Tibial artery (tissue), 4 donors: ENCODE measurements at places on chromosomes 1 and 21.
A peak's percentile ranks its signal among the peaks of the same experiment; 100 is the strongest.

DNA sequence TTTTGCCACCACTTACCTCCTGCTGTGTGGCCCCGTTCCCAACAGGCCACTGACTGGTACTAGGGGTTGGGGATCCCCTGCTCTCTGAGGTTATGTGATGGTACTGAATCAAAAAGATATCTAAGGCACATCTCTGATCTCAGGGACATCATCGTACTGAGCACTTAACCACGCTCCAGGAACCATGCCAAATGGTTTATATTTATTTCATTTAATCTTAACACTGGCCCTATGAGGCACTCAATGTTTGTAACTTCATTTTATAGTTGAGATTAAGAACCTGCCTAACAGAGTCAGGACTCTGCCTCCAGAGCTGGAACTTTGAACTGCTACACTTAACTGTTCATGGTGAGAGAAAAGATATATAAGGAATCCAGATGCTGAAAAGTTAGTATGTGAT, 98.0 kb upstream of the HP1BP3 start:
- no peak for DNase-seq
- peaks cover 5% of the 10 kb centered on the region for H3K36me3 ChIP-seq

DNA sequence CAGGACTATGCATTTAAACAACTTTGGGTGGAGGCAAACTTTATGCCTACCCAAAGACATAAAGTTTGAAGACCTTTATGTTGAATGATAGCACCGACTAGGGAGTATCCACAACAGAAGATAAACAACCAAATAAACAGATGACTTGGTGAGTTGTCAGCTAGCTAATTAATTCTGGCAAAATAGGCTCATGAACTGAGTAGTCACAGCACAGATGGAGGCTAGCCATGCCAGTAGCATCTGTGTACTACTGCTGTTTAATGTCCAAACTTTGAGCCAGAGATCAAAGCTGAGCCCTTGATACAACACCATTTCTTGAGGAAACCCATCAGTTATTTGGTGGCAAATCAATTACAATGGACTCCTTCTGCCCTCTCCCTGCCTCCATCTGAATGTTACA, 40.3 kb upstream of the CCDC190 start:
- no peaks in the 10 kb centered on the region for H3K27me3 ChIP-seq
- no peak for DNase-seq
- no peak overlapping the region for H3K4me3 ChIP-seq
- no peaks in the 10 kb centered on the region for H3K36me3 ChIP-seq
- H3K4me1 ChIP-seq: peaks cover 9% of the 10 kb centered on the region
- H3K27ac ChIP-seq: no peak overlapping the region

DNA sequence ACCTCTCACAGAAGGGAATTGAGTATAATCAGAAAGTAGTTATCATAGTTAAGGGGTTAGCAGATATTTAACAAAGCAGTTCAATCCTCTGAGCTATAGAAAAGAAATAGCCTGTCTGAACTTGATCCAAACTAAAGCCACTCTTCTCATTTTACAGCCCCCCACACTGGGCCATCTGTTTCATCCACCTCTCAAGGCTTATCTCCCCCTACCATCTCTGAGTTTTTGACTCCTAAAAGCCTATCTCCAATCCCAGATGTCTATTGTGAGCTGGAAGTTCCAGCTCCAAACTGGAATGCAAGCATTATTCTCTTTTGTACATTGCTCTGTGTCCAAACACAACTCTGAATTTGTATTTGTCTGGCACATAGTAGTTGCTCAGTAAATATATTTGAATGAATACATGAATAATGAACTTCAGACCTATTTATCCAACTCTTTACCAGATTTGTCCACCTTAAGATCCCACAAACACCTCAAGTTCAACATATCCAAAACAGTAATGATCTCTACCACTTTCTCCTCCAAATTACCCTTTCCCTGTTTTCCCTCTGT, 98.1 kb downstream of the PLPP3 start:
- H3K4me3 ChIP-seq: no peak overlapping the region
- DNase-seq: no peak
- no peaks in the 10 kb centered on the region for H3K27me3 ChIP-seq

DNA sequence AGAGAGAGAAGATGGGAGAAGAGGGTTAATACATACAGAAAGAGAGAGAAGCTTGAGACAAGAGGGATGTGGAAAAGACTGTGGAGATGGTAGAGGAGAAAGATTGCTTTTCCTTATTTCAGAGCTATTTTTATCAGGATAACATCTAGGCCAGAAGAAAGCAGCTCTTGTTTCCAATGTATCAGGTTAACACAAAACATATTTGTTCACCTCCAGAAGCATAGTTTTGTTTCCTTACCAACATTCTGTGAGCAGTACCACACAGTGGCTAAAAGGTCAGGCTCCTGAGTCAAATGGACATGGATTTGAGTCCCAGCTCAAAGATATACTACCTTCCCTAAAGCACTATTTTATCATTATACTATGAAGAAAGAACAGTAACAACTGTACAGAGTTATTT, 185.5 kb downstream of the DUSP10 start:
- no peak overlapping the region for H3K27ac ChIP-seq
- H3K4me1 ChIP-seq: no peaks in the 10 kb centered on the region
- no peaks in the 10 kb centered on the region for H3K27me3 ChIP-seq
- no peak overlapping the region for H3K4me3 ChIP-seq
- H3K36me3 ChIP-seq: no peaks in the 10 kb centered on the region

- H3K27ac ChIP-seq: no peak overlapping the region
- H3K4me1 ChIP-seq: no peaks in the 10 kb centered on the region
- DNase-seq: no peak
- H3K27me3 ChIP-seq: no peaks in the 10 kb centered on the region
Observed at GRCh38 chr1:82567348-82567747, 766.6 kb downstream of the ADGRL2 start.

DNA sequence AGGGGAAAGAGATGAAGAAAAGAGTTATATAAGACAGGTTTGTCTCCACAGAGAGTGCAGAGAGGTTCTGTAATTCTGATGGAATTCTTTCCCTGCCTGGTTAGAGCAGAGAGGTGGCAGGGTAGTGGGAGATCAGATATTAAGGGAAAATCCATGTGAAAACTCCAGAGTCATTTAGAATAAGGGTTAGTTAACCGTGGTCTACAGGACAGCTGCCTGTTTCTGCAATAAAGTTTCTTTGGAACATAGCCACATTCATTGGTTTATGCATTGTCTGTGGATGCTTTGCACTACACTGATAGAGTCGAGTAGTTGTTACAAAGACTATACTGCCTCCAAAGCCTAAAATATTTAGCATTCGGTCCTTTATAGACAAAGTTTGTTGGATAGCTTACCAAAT, 55.6 kb downstream of the LRRC8D start:
- DNase-seq: no peak
- no peak overlapping the region for H3K4me3 ChIP-seq
- no peaks in the 10 kb centered on the region for H3K27me3 ChIP-seq
- no peaks in the 10 kb centered on the region for H3K36me3 ChIP-seq
- H3K27ac ChIP-seq: no peak overlapping the region
- H3K4me1 ChIP-seq: no peaks in the 10 kb centered on the region

DNA sequence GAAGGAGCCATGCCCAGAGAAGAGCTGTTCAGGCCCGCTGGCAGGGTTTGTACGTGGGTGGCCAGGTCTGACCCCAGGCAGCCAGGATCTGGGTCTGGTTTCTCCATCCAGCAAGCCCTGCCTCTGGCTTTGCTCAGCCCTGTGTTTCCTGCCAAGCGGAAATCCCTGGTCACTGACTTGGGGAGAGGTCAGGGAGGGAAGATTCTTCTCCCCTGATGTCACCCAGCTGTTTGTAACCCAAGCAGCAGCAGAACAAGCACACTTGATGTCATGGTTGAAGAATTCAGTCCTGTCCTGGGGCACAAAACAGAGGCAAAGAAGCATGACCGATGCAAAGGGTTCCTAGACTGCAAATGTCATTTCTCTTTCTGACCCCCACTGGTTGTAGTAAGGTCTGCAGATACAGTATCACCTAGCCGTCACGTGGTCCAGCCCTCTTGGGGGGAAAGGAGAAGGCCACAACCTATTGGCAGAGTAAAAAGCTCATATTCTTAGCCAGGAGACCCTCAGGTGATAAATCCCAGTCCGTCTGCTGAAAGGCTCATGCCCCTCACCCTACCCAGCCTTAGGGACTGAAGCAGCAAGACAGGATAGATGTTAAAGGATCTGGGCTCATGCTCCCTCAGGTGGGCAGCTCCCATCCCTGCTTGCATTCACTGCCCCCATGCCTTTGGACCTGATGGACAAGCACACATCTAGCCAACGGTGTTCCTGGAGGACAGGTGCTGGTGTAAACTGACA, 120.9 kb downstream of the SYT2 start:
- H3K27ac ChIP-seq: peak overlapping the region; percentile 77
- H3K27me3 ChIP-seq: no peaks in the 10 kb centered on the region
- peaks cover 93% of the 10 kb centered on the region for H3K4me1 ChIP-seq
- DNase-seq: peak; percentile 89
- H3K36me3 ChIP-seq: peaks cover 18% of the 10 kb centered on the region

DNA sequence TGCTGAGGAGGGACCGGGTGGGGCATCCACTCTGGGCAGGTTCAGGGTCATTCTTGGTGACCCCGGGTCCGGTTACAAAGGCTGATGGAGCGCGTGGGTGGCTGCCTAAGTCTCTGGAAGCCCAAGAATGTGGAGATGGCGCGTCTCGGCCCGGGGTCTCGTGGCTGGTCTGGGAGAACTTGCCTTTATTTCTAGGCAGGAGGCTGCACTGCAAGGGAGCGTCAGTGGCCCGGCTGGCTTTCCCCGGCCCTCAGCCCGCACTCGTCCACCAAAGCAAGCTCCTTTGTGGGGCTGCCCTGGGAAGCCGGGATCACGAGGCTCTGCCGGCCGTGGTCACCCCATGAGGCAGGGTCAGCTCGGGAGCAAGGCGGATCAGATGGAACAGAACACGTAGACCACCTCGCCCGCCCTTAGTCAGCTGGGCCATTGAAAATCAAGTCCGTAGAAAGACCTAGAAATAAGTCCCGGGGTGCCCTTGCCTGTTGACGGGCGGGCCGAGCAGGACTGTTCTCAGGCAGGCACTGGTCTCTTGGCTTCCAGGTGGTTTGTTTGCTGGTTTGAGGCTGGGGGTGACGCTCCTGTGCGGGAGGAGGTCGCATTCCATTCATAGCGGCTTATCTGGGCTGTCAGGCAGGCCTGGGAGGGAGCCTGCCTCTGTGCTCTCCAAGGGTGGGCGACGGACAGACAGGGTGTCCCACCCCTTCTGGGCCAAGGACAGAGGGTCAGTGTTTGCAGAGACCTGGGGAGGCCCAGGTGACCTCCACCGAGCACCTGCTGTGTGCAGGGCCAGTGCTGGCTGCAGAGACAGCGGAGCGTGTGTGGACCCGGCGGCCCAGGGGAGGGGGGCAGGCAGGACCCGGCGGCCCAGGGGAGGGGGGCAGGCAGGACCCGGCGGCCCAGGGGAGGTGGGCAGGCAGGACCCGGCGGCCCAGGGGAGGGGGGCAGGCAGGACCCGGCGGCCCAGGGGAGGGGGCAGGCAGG, 25.8 kb downstream of the COL18A1 start:
- no peaks in the 10 kb centered on the region for H3K27me3 ChIP-seq
- H3K4me1 ChIP-seq: peaks cover 100% of the 10 kb centered on the region
- no peaks in the 10 kb centered on the region for H3K36me3 ChIP-seq
- peak overlapping the region; percentile 4 for H3K4me3 ChIP-seq
- H3K27ac ChIP-seq: peak overlapping the region; percentile 77
- no peak for DNase-seq

DNA sequence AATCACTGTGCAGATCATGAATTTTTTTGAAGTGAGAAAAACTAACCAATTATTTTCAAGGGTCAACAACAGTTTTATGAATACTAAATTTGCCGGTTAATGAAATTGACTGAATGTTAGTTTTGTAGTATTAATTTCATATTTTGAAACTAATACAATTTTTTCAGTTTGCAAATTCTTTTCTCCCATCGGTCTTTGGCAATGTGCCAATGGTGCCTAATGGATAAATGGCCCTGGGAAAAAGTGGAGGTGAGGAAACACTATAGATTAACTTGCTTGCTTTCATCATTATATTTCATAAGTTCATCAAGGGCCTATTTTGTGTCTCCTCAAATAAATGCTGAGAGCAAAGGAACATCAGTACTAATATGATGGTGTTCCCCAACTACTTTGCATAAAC, 4.1 kb downstream of the C1orf141 start:
- H3K4me3 ChIP-seq: no peak overlapping the region
- no peak overlapping the region for H3K27ac ChIP-seq
- DNase-seq: no peak

DNA sequence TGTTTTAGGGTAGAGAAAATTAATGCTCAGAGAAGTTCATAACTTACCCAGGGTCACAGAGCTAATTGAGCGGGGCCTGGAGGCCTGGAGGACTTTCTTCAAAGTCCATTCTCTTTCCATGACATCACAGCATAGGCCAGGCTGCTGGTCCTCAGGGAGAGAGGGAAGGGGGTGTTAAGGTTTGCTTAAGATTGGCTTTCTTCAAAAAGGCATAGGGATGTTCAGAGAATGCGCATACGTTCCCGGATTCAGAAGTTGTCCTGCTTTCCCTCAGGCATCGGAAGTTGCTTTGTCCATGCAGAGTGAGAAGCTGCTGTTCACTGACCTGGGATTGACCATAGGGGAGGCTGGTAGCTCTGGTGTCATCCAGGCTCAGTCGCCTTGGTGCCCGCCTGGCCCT, 25.0 kb downstream of the RASSF5 start:
- no peak for DNase-seq
- no peak overlapping the region for H3K27ac ChIP-seq
- H3K36me3 ChIP-seq: no peaks in the 10 kb centered on the region

- H3K4me1 ChIP-seq: no peaks in the 10 kb centered on the region
- DNase-seq: no peak
- H3K27me3 ChIP-seq: no peaks in the 10 kb centered on the region
- no peak overlapping the region for H3K27ac ChIP-seq
- H3K4me3 ChIP-seq: no peak overlapping the region
Observed at GRCh38 chr1:145729196-145729595, 9.9 kb downstream of the CD160 start.

GRCh38 chr1:166082601-166083000, 84.2 kb downstream of the FAM78B start:
- no peak for DNase-seq
- H3K4me1 ChIP-seq: peaks cover 10% of the 10 kb centered on the region
- no peak overlapping the region for H3K27ac ChIP-seq
- H3K4me3 ChIP-seq: no peak overlapping the region
- no peaks in the 10 kb centered on the region for H3K27me3 ChIP-seq
- H3K36me3 ChIP-seq: no peaks in the 10 kb centered on the region

DNA sequence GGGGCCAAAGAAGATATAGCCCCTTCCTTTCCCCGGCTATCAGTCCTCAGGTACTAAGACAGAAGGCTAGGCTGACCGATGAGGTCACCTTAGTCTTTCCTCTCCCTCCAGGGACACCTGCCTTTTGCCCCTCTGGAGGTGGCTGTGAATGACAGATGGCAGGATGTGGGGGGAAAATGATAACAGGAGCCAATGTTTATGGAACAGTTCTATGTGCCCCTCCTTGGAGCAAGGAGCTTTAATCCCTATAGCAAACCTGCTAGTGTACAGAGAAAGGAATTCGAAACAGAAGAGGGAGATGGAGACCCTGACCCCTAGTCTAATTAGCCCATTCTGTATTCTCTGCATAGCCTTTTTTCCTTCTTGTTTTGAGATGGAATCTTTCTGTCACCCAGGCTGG, 28.1 kb downstream of the SERINC2 start:
- H3K4me1 ChIP-seq: no peaks in the 10 kb centered on the region
- H3K4me3 ChIP-seq: no peak overlapping the region
- H3K36me3 ChIP-seq: no peaks in the 10 kb centered on the region
- H3K27ac ChIP-seq: no peak overlapping the region

GRCh38 chr21:44260791-44261631, 686 bp downstream of the DNMT3L start:
- H3K27me3 ChIP-seq: no peaks in the 10 kb centered on the region
- no peak overlapping the region for H3K4me3 ChIP-seq
- no peaks in the 10 kb centered on the region for H3K36me3 ChIP-seq
- H3K27ac ChIP-seq: no peak overlapping the region

- no peaks in the 10 kb centered on the region for H3K4me1 ChIP-seq
- peak overlapping the region; percentile 31 for H3K4me3 ChIP-seq
- no peaks in the 10 kb centered on the region for H3K36me3 ChIP-seq
- peak overlapping the region; percentile 73 for H3K27ac ChIP-seq
- peak; percentile 94 for DNase-seq
Observed at GRCh38 chr1:91851130-91852010, 34.6 kb downstream of the TGFBR3 start.
